ENCODE measurements at places on chromosomes 3 and 15. TPM values are rescaled to one million over a fixed set of nuclear protein-coding genes. Genes with fewer than 3 reads are reported as not detected.

The CHRNA7 gene
- 15.6 TPM for polyA plus RNA-seq

The ZNF860 gene
- 1.9 TPM for polyA plus RNA-seq

The IL12A gene
- 2.5 TPM for polyA plus RNA-seq

The ATP10A gene
- 5.4 TPM for polyA plus RNA-seq

The MYL3 gene
- 2.5 TPM for polyA plus RNA-seq

The RTP3 gene
- not detected for polyA plus RNA-seq

The ATOSA gene
- polyA plus RNA-seq = 46.3 TPM

The AGBL1 gene
- 0.33 TPM for polyA plus RNA-seq

Data from spinal cord (tissue), 10 donors.